ENCODE measurements at places on chromosomes 7 and 10. TPM values are rescaled to one million over a fixed set of nuclear protein-coding genes. Genes with fewer than 3 reads are reported as not detected.

Gene MKX
- 15.0 TPM for total RNA-seq

Gene MALSU1
- total RNA-seq, result 77.6 TPM

Gene ZNF727
- total RNA-seq, result 6.4 TPM

Gene NPM3
- total RNA-seq, result 95.3 TPM

Gene SYT15B
- total RNA-seq, result not detected

Measured in fibroblast of lung (primary cell).